ENCODE measurements at places on chromosomes 16 and 17. TPM values are rescaled to one million over a fixed set of nuclear protein-coding genes. Genes with fewer than 3 reads are reported as not detected.

DNA sequence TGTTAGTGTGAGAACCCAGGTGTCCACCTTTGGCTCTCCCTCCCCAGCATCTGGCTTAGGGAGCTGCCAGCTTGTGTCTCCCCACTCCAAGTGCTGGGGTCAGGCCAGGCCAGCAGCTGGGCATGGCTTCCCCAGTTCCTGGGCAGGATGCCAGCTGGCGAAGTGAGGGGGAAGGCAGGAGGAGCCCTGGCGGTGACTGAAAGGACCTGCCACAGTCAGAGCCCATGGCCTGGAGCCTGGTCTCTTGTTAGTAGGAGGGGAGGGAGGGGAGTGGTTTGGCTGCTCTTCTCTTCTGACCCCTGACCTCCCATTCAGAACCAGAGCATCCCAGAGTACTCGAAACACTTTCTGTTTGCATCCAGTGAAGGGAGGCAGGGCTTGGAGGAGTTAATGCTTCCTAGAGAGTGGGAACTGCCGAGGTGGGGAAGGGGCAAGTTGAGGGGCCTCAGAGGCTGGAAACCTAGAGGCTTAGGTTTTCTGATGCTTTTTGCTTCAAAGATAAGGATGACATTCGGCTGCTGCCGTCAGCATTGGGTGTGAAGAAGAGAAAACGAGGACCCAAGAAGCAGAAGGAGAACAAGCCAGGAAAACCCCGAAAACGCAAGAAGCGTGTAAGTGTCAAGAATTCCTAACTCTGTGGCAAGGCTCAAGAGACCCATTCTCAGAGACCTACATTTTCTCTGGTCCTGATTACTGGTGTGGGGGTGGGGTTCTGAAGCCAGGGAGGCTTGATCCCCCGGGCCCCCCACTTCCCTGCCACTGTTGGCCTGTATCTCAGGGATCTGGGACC, 772 bp downstream of the CHD3 start:
- DNase-seq, result peak; percentile 96

GRCh38 chr17:73474370-73474988, 162.7 kb upstream of the CDC42EP4 start:
- peak; percentile 1 for DNase-seq

MYO15A gene
- not detected for total RNA-seq

GRCh38 chr16:4372001-4372577, 441 bp downstream of the VASN start:
- no peak for DNase-seq

RDM1 gene
- 0.77 TPM for total RNA-seq

GRCh38 chr16:86458149-86458777, 52.1 kb upstream of the FOXF1 start:
- no peak for DNase-seq

DNA sequence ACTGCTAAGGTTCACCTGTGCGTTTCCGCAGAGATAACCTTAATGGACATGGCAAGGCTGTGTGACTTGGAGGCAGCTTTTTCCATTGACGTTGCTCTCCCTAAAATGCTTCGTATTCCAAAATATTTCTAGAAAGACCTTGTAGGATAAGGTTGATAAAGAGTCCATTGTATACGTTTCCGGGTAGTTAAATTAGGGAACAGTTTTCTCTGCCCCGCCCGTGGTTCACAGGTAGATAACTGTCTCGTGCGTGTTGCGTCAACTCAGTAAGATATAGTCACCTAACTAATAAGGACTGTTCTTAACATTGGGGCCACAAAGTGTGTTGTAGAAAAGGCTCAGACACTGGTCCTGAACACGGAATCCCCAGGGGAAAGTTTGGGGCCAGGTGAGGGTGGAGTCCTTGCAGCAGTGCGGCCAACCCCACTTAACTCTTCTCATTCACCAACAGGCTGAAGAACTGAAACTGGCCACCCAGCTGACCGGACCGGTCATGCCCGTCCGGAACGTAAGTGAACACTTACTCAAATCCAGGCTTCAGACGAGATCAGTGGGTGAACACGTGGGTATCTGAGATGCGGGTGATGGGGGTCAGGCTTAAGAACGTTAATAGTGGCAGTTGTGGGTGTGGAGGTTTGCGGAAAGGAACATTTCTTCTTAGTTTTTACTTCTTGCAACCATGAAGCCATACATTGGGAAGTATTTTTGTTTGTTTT, 1.6 kb downstream of the RPL13 start:
- DNase-seq, result no peak

- DNase-seq, result no peak
Observed at GRCh38 chr17:81294512-81295030, 536 bp downstream of the SLC38A10 start.

- DNase-seq, result peak; percentile 36
Observed at GRCh38 chr17:75317671-75318070, 28.4 kb upstream of the SLC25A19 start.

GRCh38 chr16:75263963-75264445, 12.6 kb upstream of the BCAR1 start:
- peak; percentile 49 for DNase-seq

DNA sequence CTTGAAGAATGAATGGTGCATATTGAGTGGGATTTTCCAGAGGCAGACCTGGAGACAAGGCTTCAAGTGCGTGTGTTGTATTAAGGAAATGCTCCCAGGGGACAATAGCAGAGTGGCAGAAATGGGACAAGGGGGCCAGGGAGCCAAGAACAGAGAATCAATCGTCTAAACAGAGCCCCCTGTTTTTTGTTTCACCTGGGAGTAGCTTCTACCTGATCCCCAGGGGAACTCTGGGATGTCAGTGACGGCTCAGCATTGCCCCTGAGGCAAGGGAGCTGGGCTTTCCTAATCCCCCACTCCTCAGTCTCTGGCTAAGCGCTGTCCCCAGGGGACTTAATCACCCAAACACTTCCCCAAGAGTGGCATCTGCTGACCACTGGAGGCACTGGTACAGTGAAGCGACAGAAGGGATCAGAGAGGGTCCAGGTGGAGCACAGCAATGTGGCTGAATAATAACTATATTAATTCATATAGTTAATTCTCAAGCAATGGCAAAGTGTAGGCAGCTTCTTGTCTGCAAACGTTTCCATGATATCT, 35.7 kb upstream of the C16orf78 start:
- no peak for DNase-seq

GRCh38 chr16:77833921-77834634, 45.7 kb downstream of the VAT1L start:
- DNase-seq, result peak; percentile 2

BANP gene
- total RNA-seq, result 19.7 TPM

NOS2 gene
- not detected for total RNA-seq

MMP25 gene
- 0.06 TPM for total RNA-seq

GRCh38 chr16:10878644-10879501, 1.9 kb downstream of the CIITA start:
- no peak for DNase-seq

DNA sequence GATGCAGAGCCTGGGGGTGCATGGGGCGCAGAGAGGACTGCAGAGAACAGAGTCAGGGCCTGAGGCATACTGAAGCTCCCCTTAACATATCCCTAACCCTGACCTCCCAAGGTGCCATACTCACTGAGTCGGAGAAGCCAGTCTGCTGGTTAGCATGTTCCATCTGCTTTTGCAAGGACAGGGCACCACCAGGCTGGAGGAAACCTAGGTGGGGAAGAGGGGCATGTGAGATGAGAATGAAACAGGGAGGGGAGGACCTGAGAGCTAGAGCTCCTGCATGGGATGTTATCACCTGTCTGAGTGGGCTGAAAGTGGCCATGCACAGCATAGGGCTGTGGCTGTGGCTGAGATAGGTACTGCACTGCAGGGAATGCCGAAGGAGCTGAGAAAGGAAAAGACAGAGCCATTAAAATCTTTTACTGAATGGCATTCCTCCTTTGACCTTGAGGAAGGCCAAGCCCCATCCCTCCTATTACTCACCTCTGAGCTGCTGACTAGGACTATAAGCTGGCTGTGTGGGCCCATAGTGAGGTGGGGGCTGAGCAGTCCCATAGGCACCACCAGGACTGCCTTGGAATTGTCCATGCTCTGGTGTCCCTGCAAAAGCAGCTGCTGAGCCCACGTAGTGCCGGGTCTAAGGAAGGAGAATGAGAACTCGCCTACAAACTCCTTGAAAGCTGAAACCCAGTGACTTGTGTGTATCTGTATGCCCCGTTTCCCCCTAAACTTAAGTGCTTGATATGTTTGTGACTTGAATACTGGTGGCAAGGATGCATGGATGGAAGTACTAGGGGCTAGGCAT, 1.9 kb downstream of the GPS2 start:
- no peak for DNase-seq

DNA sequence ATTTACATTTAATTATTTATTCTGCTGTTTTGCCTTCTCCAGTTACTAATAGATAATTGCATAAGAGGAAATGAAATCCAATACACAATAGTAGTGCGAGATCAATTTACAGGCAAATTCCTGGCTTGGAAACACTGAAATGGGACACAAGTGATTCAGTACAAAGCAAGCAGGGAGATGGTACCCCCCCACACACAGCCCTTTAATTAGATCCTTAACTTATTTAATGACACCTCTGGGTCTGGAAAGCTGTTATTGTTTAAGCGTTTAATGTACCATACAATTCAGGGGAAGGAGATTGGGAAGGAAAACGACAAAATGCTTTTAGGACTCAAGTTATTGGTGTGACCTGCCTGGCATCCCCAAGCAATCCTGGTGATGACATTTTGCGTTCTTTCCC, 318.2 kb downstream of the NPIPA8 start:
- no peak for DNase-seq

GRCh38 chr17:57284984-57285646, 28.8 kb downstream of the MSI2 start:
- no peak for DNase-seq

HAS3 gene
- total RNA-seq, result 0.23 TPM

GRCh38 chr16:8631373-8631772, 9.9 kb downstream of the METTL22 start:
- DNase-seq, result no peak

DNA sequence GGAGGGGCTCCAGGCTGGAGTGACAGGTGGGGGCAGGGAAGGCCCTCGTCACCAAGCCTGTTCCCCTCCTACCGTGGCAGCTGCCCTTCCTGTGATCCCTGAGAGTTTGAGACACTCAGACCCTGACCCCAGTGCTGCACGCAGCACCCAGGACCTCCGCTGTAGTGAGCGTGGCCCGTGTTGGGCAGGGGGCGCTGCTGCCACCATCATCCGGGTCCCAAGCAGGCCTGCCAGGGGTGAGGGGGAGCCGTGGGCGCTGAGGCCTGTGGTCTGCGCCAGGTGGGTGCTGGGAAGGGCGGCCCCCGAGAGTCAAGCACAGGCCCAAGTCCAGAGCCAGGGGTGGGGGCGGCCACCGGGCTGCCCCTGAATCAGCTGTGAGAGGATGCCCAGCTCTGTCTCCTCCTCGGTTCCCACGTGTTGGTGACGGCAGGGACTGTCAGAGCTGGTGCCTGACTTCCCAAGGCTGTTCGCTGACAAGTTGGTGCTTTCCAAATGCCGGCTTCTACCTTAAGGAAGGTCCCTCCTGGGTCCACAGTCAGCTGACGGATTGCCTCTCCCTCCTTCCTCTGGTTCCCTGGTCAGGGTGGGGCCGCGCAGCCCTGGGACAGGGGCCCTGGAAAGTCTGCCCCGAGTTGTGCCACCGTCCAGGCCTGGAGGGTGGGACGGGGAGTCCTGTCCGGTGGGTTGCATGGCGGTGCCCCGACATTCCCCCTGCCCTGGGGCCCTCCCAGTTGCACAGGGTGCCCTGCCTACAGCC, 31.1 kb downstream of the TPSG1 start:
- DNase-seq, result no peak

GRCh38 chr17:39402244-39402889, 941 bp upstream of the FBXL20 start:
- peak; percentile 92 for DNase-seq

DNA sequence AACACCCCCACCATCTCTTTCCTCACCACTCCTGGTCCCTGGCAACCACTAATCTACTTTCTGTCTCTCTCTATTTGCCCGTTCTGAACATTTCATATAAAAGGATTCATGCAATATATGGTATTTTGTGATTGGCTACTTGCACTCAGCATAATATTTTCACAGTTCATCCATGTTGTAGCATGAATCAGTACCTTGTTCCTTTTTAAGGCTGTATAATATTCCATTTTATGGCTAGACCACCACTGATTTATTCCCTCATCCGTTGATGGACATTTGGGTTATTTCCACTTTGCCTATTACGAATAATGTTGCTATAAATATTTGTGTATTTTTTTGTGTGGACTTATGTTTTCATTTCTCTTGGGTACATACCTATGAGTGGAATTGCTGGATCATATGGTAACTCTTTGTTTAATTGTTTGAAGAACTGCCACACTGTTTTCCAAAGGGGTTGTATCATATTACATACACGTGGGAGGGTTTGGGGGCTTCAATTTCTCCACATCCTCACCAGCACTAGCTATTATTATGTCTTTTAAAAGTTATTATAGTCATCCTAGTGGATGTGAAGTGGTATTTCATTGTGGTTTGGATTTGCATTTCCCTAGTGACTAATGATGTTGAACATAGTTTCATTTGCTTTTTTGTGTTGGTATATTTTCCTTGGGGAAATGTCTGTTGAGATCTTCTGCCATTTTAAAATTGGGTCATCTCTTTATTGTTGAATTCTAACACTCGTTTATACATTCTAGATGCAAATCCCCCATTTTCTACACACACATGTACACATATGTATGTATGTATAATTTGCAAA, 26.3 kb downstream of the SEC14L5 start:
- no peak for DNase-seq

DNA sequence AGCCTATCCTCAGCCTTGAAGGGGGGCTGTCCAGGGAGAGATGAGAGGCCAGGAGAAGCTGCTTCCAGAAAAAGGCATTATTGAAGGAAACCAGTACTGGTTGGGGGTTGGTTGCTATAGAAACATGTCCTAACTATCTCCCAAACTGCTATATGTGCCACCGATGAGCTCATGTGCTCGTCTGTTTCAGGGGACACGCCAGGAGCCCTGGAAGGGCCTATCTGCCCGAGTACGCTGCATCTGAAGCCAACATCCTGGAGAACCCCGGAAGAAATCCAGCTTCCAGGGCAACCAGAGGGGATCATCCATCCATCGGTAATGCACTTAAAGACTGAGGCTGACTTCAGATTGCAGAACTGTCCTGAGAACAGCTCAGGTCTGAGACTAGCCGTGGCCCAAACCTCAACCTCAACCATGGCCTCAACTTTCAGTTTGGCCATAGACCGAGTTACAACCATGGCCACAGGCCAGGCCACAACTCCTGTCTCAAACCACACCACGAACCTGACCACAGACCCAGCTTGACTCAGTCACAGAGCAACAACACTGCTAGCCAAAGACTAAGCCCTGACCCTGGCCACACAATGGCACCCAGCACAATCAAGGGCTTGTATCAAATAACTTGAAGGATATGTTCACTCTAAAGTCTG, 10.2 kb downstream of the PITPNM3 start:
- DNase-seq, result peak; percentile 88

DNA sequence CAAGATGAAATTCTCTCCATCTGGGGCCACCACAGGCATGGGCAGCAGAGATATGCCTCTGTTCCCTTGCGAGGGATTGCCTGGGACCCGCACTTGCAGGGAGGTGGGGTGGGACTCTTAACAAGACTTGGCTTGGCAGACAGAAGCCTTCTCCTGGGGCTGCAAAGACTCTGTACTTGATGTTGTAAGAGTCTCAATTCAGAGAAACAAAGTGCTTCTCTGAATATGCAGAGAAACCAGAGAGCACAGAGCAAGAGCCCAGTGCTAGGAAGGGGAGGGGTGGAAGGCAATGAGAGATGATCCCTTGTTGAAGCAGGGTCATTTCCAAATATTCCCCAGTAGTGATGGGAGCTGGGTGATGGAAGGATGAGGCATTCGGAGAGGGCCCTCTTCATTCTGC, 2.2 kb downstream of the MMP28 start:
- no peak for DNase-seq

Measured in LHCN-M2 (cell line).